ENCODE measurements at places on chromosomes 1 and 21.

- DNase-seq = peak; percentile 48
Measured at GRCh38 chr21:36859744-36860501, 106.5 kb downstream of the HLCS start.

DNA sequence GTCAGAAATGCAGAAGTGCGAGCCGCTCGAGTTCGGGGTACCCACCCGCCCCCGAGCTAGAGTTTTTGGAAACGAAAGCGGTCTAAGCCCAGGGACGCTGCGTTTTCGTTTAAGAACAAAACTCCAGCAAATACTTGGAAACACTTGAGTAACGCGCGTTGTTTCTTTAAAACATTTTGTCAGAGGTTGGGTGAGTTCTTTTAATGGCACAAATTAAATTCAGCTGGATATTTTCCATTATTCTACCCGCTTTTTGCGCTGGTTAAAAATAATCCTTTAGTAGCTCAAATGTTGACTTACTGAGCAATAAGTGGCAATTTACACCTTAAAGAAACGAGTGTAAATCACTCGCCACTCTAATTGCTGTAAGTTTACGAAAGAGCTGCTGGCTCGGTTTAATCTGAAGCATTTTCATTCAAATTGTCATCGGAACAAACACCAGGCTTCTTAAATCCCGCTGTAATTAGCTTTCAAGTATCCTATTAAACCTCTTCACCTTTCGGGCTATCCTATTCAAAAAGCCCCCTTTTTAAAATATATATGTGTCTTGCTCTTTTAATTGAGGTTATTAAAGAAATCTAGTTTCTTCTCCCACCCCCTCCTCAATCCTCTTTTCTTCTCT is 1.5 kb downstream of the LHX8 start:
- no peak for DNase-seq

DNA sequence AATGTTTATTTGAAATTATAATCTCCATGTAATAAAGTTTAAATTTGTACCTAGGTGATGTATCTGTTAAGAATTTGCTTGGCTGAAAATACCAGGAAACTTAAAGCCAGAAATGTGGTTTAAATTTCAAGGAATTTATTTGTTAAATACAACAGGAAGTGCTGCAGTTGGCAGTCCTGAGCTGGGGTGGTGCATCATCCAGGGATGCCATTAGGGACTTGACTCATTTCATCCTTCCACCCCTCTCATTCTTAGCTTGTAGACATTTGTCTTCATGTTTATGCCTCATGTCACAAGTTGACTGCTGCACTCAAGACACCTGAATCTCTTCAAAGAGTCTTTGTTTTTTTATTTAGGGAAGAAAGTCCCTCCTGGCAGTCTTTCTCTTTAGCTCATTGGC is 175.9 kb downstream of the LHX8 start:
- peak; percentile 41 for DNase-seq

DNA sequence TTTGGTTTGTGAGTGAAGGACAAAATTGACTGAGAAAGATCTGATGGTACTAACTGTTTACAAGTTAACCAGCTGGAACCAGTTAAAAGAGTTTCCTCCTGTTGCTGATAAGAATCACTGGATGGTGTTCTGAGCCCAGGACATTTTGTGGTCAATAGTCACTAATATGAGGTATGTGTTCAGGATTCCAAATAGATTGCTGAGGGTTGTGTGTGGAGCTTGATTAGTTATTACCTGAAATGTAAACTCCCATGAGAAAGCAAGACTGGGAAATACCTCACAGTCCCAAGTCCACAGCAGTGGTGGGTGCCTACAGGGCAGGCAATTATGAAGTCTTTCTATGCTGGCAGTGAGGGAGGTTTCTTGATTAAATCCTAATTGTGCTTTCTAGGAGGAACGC is 164.6 kb downstream of the DNM3 start:
- peak; percentile 75 for DNase-seq

GRCh38 chr1:175225805-175226129 is 33.2 kb upstream of the KIAA0040 start:
- no peak for DNase-seq

- DNase-seq = peak; percentile 83
Measured at GRCh38 chr1:231630558-231631205, 4.1 kb downstream of the DISC1 start.

DNA sequence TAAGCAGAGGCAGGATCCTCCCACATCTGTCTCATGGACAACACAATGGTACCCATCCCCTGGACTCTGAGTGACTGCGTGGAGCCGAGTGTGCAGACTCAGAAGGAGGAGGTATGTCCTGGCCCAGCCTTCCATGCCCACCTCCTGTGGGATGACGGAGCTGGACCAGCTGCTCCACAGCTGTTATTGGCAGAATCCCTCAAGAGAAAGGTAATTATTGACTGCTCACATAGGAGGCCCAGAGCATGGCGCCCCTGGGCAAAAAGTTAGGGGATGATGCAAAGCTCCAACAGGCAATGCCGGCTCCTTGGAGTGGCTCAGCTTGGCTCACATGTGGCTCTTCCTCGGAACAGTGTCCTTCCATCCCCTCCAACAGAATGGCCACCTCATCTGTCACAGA is 12.2 kb upstream of the ACTRT2 start:
- DNase-seq = no peak

DNA sequence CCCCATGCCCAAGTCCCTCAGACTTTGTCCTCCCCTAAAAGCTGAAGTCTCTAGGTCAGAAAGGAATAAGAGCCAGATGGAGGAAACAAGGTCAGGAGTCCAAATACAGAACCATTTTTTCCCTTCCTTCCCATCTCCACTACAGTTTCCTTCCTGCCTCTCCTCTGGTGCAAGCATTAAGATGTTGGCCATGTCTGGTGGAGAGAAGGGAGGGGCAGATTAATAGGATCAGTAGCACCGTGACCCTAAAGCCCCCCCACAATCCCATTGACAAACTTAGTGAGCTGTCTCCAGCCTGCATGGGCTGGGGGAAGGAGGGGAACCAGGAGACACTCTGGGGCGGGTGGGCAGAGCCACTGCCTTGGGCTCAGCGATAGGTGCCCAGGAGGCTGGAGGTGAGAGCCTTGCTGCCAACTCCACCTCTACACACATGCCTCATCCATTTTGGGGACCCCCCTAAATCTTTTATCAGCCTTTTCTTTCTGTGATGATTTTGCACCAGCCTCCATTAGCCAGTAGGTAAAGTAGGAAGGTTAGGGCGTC is 59.8 kb downstream of the RHBG start:
- no peak for DNase-seq

- DNase-seq = no peak
Measured at GRCh38 chr1:228836427-228836826, 101.1 kb downstream of the RHOU start.

DNA sequence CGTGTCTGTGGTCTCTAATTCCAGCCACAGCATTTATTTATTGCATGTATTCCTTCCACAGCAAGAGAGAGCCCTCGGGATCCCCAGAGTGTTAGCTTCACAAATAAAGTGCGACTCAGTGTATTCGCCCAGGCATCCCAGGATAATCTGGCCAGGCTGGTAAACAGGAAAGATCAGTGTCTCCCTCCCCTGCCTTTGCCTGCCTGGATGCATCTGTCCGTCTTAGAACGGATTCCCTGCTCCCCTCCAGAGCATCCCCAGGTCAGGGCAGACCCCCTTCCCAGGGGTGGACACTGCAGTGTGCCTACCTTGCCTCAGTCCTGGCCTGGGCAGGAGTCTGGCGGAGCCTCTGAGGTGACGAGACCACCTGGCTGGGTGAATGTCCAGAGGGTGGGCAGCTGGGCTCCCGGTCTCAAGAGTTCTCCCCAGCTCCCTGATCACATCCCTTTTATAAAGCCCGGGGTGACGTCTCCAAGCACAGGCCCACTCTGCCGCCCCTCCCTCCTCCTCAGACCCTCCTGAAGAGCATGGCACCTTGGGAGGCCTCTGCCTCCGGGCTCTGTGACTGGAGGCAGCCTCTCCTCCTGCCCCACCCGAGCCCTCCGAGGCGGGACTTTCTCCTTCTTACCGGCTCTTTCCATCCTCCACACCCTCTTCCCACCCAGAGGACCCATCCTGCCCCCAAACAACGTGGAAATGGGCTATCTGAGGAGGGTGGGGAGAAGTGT is at the start of gene KISS1:
KISS1 (minus strand) TSS at position 424 of the 728 bp plus-strand sequence. CDS start 3,615 bp downstream, outside the sequence.
- no peak for DNase-seq

DNA sequence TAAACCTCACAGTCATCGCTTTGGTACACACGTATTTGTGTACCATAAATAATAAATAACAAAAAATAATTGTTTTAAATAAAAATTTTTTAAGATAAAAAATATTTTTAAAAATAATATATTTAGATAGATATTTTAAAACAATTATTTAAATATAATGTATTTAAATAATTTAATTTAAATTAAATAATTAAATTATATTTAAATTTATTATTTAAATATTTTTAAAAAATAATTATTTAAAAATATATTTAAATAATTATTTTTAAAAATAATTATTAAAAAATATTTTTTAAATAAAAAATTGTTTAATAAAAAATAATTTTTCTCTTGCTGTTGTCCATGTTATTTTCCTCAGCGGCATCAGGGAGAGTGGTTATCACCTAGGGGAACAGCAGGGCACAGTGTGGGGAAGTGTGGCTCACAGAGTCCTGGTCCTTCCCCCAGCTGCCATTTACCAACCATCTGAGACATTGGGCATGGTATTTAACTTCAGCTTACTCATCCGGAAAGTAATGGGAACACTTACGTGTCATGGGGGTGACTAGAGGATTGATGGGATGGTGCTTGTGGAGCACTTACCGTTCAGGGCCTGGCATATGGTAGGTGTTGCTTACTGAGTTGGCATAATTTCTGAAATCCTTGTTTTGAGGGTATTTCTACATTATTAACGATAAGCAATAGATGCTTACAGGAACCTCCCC is 92.9 kb upstream of the TSPAN2 start:
- no peak for DNase-seq

- no peak for DNase-seq
Measured at GRCh38 chr1:117561551-117561950, 44.3 kb upstream of the TENT5C start.

- no peak for DNase-seq
Measured at GRCh38 chr1:163443863-163444262, 122.1 kb downstream of the NUF2 start.

DNA sequence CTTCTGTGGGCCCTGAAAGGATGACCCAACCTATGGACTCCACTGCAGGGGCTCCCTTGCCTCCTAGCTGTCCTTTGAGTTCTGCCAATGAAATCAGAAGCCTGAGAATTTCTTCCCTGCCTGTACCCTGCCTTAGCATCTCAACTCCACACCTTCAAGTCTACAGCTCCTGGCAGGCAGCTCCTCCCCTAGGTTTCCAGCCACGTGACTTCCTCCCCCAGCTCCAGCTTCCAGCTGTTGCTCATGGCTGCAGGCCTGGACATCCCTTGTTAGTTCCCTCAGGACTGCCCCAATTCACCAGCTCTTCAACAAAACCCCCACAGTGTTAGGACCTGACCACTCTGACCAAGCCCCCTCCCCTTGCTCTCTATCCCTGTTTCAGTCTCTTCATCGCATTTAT is 2.4 kb downstream of the RCAN1 start:
- no peak for DNase-seq

- peak; percentile 74 for DNase-seq
Measured at GRCh38 chr1:204350857-204351573, 8.7 kb downstream of the PLEKHA6 start.

- DNase-seq = no peak
Measured at GRCh38 chr1:204313675-204314074, 46.1 kb downstream of the PLEKHA6 start.

DNA sequence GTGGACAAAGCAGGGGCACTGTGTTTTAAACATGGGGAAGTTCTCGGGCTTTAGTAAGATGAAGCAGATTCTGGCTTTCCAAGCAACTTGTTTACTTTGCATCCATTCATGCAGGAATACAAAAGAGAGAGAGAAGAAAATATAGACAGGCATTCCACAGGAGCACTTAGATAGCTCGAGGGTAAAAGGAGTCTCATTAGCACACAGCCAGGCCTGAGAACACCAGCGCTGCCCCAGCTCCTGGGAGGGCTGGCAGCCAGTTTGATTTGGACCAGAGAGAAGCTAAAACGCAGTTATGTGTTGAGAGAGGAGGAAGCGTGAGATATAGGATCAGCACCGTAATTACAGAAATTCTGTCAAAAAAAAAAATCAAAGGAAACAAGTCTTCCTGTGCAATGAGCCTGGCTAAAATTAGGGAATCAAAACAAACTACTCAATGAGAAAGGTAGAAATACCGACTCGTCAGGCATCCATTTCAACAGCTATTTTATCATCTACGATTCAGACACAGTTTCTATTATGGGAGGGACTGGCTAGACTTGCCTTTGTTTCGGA is 68.2 kb downstream of the CLSTN1 start:
- DNase-seq = no peak

GRCh38 chr1:24805534-24806301 is 60.5 kb downstream of the CLIC4 start:
- peak; percentile 60 for DNase-seq

GRCh38 chr1:6536291-6536690 is 18.0 kb downstream of the NOL9 start:
- no peak for DNase-seq

- peak; percentile 53 for DNase-seq
Measured at GRCh38 chr1:205484985-205485967, 19.2 kb upstream of the CDK18 start.

DNA sequence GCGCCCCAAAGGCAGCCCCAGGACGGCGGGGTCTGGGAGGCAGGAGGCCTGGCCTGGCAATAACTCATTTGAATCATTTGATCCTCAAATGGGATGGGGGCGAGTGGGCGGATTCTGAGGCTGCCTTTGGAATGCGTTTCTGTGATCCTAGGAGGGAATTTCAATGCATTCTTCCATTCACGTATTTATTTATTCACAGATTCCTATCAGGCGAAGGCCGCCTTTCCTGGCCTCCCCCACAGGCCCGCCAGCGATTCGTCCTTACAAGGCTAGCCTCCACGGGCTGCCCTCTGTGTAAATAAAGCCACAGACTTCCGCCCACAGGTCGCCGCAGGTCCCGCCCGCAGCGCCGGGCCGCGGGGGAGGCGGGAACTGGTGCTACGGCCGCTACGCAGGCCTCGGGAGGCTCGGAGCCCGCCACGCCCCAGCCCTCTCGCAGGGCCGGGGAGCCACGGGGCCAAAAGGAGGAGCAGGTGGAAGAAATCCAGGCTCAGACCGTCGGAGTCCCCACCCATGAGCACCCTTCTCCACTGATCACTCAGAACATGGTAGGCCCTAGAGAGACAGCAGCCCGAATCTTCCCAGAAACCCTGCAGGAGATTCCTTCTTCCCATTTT is 31.3 kb upstream of the JUN start:
- peak; percentile 87 for DNase-seq

GRCh38 chr1:153495536-153495935 is 35.1 kb upstream of the S100A7 start:
- no peak for DNase-seq

- no peak for DNase-seq
Measured at GRCh38 chr1:165688046-165688445, 10.3 kb downstream of the ALDH9A1 start.

GRCh38 chr1:151408891-151409290 is 9.5 kb downstream of the PSMB4 start:
- peak; percentile 37 for DNase-seq

Measured in fibroblast of skin of right quadriceps (primary cell).